NCI-H526 treated with DMSO at 0.1 percent for 48 hours (cell line): ENCODE measurements at places on chromosomes 3 and 15.

- DNase-seq = peak; percentile 82
Measured at GRCh38 chr15:92809880-92810361, 90.2 kb upstream of the CHD2 start.

GRCh38 chr15:34993877-34994276 is 5.8 kb upstream of the ZNF770 start:
- DNase-seq = no peak

GRCh38 chr3:63193647-63194046 is 84.5 kb upstream of the SYNPR start:
- DNase-seq = peak; percentile 35

DNA sequence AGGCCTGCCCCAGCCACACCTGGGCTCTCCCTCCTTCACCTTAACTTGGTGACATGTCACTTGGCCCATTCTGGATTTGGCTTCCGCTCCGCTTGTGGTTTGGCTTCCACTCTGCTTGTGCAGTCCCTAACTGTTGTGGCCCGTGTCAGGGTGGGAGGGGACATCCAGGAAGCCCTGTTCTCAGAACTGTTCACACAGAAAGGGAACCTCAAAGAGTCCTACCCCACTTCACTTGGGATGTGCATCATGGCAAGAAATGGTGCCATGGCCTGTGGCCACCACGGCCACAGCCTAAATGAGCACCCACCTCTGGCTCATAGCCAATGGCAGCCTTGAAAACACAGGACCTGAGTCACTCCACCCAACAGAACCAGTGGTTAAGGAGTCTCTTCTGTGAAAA is 63.4 kb downstream of the CYP19A1 start:
- no peak for DNase-seq

GRCh38 chr3:112610121-112610520 is 30.8 kb downstream of the CCDC80 start:
- no peak for DNase-seq

DNA sequence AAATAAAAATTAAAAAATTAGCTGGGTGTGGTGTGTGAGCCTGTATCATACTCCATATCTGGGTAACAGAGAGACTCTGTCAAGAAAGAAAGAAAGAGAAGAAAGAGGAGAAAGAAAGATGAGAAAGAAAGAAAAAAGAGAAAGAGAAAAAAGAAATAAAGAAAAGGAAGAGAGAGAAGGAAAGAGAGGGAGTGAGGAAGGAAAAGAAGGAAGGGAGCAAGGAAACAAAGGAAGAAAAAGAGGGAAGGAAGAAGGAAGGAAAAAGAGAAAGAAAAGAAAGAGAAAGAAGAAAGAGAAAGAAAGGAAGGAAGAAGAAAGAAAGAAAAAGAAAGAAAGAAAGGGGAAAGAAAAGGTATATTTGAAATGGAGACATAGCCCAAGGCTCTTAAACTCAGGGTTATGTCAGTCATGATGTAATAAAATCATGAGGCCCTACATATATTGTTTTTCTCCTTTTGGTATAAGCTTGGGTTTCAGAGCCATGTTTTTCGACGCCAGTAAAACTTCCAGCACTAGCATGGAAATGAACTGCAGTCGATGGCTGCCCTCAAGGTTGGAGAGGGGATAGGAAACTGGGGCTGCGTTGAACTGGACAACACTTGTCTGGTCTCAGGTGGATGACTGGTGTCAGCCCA is 38.0 kb upstream of the RFTN1 start:
- DNase-seq = no peak

GRCh38 chr15:46280762-46281542 is 646.1 kb downstream of the SQOR start:
- DNase-seq = peak; percentile 60

DNA sequence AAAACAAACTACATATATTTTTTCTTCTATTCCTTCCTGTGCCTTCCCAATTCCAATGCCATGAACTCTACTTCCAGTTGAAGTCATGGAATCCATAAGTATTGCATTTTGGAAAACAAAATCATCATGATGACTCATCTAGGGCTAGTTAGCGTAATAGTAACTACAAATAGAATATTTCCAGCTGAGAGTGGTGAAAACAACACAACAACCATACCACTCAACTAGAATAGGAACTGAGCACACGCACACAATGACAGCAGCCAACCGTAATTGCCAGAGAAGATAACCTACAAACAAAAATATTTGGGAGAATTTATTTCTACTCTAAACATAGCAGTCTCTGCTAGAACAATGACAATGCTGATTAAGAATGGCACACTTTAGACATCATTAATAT is 225.9 kb downstream of the FGF12 start:
- no peak for DNase-seq

DNA sequence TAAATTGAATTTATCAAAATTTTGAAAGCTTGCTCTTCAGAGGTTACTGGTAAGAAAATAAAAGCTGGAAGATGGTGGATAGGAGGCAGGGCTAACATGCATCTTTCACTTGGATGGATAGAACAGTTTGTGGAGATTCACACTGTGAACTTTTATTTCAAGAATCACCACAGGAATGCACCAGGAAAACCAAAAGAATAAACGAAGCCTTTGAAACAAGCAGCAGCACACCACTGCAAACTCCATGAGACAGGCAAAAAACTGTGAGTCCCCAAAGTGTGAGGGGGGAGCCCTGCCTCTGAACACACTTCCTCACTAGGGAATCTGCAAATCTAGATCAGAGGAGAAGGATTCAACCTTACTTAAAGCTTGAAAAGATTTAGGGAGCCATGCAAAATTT is 122.2 kb downstream of the RTP4 start:
- DNase-seq = no peak

GRCh38 chr3:160126051-160126450 is 99.2 kb upstream of the C3orf80 start:
- no peak for DNase-seq

DNA sequence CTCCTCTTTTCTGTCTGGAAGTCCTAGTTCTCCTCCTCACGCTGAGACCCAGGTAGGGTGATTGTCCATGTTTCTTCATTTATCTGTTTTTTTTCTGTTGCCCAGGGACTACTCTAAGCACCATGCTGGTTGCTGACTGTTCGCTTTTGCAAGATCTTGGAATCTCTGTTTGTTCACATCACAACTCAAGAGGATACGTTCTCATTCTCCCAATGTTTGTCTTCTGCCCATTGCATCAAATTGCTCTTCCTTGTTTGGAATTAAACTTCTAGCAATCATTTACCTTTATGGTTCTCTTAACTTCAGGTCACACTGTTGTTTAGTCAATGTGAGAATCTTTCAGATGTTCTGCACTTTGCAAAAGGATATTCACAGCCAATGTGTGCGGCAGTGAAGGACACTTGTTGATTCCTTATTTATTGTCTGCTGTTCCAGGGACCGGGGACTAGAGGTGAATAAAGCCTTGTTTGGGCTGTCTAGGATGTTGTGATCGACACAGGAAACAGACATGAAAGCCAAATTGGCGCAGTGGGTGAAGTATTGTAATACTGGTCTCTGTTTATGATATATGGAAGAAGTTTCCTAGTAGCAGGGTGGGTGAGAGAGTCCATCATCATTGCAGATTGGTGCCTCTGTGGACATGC is 24.5 kb downstream of the LPP start:
- no peak for DNase-seq

GRCh38 chr3:45640091-45640507 is 45.5 kb downstream of the LIMD1 start:
- DNase-seq = no peak

- peak; percentile 2 for DNase-seq
Measured at GRCh38 chr3:56903231-56903782, 101.6 kb upstream of the ARHGEF3 start.

DNA sequence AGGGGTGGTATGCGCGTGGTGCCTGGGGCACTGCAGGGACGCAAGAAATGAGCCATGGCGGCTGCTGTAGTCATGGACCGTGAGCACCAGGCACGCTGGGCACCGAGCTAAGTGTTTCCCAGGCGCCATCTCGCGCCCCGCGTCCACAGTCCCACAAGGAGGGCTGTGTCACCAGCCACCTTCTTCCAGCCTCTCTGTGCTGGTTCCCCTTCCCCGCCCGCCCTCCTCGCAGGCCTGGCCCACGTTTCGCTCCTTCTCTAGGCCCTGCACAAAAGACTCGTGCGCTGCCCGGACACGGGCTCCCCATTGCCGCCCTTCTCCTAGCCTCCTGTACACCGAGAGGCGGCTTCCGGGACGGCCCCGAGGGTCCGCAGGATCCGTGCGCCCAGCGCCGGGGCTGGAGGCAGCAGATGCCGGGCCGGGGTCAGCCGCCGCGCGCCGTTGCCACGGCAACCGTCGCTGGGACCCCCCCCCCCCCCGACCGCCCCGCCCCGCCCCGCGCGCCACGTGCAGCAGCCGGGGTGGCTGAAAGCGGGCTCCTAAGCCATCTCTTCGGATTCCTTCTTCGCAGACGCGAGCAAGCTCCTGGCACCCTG is 113.4 kb downstream of the SRGAP3 start:
- no peak for DNase-seq

- DNase-seq = peak; percentile 59
Measured at GRCh38 chr15:95259513-95259912, 1028.2 kb downstream of the MCTP2 start.

DNA sequence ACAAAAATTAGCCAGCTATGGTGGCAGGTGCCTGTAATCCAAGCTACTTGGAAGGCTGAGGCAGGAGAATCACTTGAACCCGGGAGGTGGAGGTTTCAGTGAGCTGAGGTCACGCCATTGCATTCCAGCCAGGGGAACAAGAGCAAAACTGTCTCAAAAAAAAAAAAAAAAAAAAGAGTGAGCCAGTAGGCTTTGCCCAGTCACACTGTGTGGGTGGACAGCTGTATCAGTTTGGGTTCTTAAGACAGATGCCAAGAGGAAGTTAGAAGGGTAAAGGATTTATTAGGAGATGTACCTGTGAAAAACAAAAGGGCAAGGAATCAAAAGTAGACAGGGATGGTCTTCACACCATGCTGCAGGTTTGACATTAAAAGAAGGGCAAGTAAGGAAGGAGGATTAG is 86.1 kb upstream of the CGNL1 start:
- no peak for DNase-seq
